Amygdala (tissue), 56 donors: ENCODE measurements at places on chromosomes 6 and 20.

GRCh38 chr6:24448396-24448795 is 41.0 kb downstream of the GPLD1 start:
- DNase-seq = no peak

GRCh38 chr20:46930640-46931339 is 36.1 kb downstream of the EYA2 start:
- no peak for DNase-seq

DNA sequence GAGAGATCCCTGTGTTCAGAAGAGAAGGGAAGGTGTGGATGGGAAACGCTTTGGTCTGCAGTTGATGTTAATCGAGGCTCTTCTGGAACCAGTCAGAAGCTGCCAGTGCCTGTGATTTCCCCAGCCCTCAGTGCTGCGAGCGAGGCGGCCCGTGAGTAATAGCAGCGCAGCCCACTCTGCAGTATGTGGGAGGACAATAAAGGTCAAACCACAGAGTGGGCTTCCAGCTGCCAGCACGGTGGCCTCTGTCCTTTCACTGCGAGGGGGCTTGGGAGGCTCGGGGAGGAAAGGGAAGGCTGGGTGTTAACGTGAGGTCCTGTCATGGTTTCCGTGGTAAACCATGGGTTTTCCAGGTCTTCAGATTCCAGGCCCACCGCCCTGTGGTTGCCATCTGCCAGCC is 32.3 kb upstream of the TAGAP start:
- no peak for DNase-seq

- no peak for DNase-seq
Measured at GRCh38 chr6:14730654-14731053, 515.2 kb upstream of the JARID2 start.

DNA sequence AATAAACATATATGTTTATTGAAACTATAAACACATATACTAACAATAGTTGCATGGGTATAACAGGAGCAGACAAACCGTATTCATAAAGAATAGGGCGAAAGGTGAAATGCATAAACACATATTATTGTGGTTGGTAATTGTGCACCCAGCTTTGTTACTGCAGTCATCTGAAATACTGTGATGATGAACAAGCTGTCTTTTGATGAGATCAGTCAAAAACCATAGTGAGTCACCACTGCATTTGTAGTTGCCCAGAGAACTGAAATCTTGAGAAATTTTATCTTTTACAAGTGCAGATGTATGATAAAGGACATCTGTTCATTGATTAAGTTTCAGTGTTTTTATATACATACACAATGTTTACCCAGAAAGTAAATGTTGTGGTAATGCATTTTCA is 133.7 kb downstream of the MYO6 start:
- DNase-seq = no peak

DNA sequence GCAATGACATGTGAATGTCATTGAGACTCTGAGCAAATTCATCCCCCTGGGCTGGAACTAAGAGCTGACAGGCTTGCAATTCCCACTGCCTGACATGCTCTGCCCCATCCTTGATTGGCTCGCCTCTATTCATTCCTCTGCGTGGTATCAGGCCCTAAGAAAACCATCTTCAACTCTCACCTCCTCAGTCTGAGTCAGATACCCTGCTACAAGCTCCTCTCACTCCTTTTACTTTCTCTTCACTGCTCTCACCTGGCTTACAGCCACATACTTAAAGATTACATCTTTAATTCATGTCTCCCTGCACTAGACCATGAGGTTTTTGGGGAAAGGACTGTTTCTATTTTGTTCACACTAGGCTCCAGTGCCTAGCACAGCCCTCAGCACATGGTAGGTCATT is 131.6 kb downstream of the KIF6 start:
- DNase-seq = no peak
